ENCODE measurements at places on chromosomes 4 and X.

DNA sequence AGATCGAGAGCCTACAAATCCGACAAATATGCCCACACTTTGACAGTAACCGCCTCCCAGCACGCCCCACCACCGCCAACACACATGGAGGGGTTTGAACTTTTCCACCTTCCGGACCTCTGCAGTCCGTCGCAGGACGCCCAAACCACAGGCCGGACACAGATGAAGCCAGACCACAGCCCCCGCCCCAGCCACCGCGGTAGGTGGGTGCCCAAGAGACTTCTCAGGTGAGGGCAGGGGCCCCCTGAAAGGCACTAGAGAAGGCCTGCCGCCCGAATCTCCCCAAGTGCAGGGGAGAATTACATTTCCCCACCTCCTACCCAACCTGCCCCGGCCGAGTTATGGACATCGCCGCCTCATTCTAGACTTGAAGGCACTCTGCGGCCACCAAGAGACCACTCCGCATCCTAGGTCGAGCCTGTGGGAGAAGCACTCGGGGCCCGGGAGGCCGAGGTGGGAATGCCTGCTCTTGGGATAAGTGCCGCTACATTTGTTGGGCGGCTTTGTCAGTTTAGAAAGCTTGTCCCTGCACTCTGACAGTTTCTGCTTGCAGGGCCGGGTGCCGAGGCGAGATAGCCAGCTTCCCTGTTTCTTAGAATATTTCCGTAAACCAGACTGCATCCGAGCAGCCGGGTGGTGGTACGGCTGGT is 21.5 kb downstream of the HAND2 start:
- no peak for DNase-seq

GRCh38 chr4:185504098-185505047 is 30.9 kb downstream of the PDLIM3 start:
- DNase-seq: no peak

GRCh38 chr4:105666693-105667092 is 41.8 kb downstream of the INTS12 start:
- no peak for DNase-seq

DNA sequence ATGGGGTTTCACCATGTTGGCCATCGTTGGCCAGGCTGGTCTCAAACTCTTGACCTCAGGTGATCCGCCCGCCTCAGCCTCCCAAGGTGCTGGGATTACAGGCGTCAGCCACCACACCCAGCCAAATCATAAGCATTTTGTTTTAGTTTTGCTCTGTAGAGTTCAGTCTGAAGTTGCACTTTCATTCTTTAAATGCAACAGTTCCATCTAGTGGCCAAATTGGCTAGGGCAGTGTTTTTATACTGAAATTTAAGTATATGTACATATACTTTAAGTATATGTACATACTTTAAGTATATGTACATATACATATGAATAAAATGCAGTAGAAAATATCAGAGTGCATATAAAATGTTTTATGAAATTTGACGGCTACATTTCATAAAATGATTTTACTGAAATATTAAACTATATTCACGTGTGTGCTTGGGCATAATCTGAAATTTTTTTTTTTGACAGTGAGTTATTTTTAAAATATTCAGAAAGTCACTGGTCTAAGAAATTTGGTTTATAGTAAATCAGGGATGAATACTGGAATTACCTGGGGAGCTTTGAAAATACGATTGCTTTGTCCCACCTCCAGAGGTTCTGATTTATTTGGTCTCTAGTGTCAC is 145.5 kb downstream of the NWD2 start:
- DNase-seq: peak; percentile 8

DNA sequence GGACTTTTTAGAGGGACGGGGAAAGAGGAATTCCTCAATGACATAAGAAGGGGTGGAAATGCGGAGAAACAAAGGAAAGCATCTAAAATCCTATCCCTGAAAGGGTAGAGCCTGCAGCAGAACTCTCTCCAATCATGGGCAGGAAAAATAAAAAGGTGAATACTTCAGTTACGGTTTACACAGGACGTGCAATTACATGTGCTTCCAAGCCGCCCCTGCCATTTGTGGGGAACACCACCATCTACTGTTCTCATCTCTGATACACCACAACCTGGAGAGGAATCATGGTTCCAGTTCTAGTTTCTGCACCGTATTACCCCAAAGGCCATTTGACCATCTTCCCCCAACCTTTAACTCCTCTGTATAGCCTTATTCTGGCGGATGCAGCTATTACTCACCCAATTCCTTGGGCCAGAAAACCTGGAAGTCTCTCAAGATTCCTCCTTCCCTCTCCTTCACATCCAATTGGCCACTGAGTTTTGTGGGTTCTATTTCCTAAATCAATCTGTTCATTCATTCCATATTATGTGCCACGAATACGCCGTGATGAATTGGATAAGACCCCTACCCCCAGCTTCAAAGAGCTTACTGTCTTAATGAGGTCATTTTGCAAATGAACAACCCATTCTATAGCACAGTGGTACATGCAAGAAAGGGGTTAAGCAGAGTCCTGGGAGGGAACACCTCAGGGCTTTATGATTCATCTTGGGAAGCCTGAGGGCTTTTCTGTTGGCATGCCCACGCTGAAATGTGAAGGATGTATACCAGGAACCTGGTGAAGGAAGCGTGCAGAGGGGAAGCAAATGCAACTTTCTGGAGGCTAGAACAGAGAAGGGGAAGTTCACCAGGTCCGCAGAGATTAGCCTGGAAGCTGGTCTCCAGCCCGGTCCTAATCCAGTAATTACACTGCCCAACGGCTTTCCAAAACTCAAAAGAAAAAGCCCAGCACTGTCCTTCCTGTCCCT is 1.4 kb upstream of the MSL3 start:
- no peak for DNase-seq

DNA sequence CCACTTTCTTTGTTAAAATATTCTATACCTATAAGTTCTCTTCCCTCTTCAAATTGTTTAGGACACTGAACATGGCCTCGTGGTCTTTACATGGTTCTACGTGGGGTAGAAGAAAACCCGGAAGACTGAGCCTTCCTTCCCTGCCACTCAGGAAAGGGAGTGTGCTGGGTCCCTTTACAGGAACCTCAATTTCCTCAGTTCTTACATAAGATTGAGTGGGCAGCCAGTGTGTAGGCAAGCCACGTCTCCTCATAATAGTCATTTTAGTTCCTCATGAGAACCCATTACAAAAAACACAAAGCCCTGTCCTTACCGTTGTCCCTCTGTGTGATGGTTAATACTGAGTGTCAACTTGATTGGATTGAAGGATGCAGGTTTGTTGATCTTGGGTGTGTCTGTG is 28.7 kb upstream of the SMIM10L2A start:
- DNase-seq: no peak

- no peak for DNase-seq
Observed at GRCh38 chr4:41832961-41833360, 84.4 kb upstream of the PHOX2B start.

DNA sequence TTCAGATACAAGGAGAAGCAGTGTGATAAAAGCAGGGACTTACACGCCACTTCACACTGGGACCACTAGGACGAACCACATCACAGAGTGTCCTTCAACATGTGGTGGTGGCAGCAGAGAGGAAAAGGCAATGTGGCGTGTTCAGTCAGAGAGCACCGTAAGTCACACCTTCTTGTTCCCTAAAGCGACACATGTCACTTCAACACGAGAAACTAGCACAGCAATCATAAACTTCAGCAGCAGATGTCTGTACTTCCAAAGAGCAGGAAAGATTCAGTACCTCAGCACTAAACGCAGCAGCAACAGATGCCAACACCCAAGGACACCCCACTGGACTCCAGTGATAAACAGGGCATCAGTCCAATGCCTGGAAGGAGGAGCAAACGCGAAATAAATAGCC is 96.7 kb downstream of the AREG start:
- DNase-seq: no peak

DNA sequence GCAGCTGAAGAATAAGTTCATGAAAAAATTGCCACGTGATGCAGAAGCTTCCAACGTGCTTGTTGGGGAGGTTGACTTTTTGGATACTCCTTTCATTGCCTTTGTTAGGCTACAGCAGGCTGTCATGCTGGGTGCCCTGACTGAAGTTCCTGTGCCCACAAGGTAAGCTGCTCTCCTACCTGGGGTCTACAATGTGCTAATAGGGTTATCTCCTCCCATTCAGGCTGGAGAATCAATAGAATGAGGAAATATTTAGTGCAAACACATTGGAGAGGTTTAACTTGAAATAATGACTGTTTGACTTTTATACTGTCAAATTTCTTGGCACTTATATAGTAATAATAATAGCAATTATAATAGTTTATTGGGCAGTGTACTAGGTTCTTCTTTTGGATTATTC is 101.8 kb downstream of the SLC4A4 start:
- no peak for DNase-seq

GRCh38 chr4:140343303-140343702 is 30.1 kb upstream of the SCOC start:
- DNase-seq: no peak

- no peak for DNase-seq
Observed at GRCh38 chr4:38672397-38673129, 8.6 kb downstream of the KLF3 start.
